ENCODE measurements at places on chromosomes 12 and 14.
A peak's percentile ranks its signal among the peaks of the same experiment; 100 is the strongest.

DNA sequence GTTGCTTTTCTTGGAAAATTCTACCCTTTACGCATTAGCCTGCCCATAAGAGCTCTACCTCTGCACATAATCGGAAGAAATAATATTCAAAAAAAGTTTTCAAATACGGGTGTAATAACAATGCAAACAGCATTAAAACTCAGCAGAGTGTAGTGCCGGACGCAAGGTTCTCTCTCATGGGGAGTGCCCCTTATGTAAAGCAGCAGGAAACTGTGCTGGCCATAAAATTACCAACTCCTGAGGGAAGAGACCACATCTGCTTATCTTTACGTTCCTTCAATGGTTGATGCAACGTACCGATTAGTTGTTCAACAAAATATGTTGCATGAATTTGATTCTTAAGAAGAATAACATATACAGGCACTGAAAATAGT lies 118.7 kb upstream of the TMCC3 start:
- no peak for DNase-seq

DNA sequence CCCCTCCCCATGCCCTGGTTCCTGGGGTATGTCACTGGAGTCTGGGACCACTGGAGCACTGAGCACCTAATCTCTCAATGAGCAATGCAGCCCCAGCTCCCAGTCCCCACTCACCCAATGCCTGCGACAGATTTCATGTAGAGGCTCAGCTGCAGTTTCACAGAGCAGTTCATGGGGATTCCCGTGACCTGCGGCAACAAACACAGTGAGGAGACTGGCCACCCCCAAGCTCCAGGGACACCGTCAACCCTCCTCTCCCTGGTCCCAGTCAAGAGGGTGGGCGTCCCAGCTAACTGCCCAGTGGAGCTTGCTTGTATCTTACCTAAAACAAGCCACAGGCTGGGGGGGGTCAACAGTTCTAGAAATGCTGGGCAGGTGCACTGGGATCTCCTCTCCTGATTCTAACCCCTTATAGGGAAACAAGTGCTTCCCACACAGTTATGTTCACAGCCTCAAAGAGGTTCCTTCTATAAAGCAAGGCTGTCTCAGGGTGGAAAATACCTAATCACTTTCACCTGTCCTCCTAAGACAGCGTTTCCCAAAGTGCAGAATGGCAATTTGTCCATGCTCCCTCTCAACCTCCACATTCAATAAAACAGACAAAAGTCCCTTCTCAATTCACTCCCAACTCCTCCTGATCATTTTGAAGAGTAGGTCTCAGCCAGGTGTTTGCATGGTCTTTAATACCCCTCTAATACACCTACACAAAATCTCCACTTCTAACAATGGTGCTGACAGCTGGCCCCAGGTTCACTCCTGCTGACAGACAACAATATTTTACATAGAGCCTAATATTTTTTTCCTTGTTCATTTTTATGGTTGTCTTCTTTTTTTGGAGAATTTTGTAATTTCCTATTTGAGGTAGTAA lies 68.3 kb downstream of the SCARB1 start:
- no peak for DNase-seq

DNA sequence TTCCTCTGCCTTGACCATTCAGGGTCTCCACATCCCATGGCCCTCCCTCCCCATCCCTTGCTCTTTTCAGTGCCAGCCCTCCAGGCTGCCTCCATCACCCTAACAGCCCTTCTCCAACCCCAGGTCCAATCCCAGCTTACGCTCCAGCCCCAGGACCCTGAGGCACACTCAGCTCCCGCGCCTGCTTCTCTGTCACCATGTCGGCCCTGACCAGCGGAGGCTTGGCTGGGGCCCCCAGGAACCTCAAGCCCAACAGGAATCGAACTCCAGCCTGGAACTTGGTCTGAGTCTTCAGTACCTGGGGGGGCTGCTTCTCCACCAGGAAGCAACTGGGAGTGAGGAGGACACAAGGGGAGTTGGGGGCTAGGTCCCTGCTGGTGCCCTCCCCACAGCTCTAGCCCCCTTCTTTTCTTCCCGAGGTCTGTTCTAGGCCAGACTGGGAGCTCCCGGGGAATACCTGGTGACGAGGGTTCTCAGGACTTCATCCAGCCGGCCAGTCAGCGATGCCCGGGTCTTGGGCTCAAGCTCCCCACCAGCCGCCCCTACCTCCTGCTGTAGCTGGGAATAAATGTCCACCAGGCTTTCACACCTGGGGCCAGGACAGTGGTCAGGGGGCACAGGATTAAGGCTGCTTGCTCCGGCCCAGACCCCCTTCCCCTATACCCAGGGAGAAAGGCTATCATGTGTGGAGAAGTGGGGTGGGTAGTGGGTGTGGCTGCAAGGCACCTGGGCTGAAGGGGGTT lies 6.0 kb downstream of the STAT6 start:
- no peak for DNase-seq

- DNase-seq: no peak
Measured at GRCh38 chr12:88600272-88600671, 20.0 kb upstream of the KITLG start.

GRCh38 chr14:94548999-94549985 lies 11.9 kb upstream of the SERPINA4 start:
- peak; percentile 9 for DNase-seq

GRCh38 chr12:89517720-89518119 lies 6.9 kb downstream of the GALNT4 start:
- no peak for DNase-seq

DNA sequence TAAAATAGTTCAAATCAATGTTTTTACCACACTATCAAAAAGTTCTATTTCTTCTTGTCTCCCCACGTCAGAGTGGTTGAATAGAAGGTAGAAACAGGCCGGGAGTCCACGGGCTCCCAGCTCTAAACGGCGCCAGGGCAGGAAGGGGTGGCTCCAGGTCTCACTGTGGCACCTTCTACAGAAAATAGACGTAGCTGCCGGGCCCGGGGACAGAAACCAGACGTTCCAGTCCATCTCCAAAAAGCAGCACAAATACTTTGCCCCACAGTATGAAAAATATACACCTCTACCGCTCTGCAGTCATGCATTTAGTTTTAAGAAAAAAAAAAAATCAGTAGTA lies 30.9 kb downstream of the CCNK start:
- DNase-seq: no peak
